B cell (primary cell): ENCODE measurements at places on chromosomes 3 and 15. TPM values are rescaled to one million over a fixed set of nuclear protein-coding genes. Genes with fewer than 3 reads are reported as not detected.

Gene LRRN1
- 1.6 and 2.5 TPM in 2 replicates for total RNA-seq

Gene P2RY12
- 0.73 and 0.79 TPM in 2 replicates for total RNA-seq

Gene TTLL3
- 84.5 and 84.6 TPM in 2 replicates for total RNA-seq

Gene A4GNT
- total RNA-seq, result not detected in 2 replicates

Gene CHDH
- total RNA-seq, result 0.27 and 0.37 TPM in 2 replicates

Gene GOLGA6D
- total RNA-seq, result not detected in 2 replicates

Gene KLHL40
- total RNA-seq, result not detected in 2 replicates

Gene CRTAP
- total RNA-seq, result 55.0 and 57.7 TPM in 2 replicates

GRCh38 chr3:109728861-109729494, 391.6 kb upstream of the DPPA4 start:
- no peak overlapping the region for H3K4me3 ChIP-seq
- H3K27me3 ChIP-seq, result no peaks in the 10 kb centered on the region
- DNase-seq, result no peak
- H3K36me3 ChIP-seq, result no peaks in the 10 kb centered on the region
- H3K4me1 ChIP-seq, result no peaks in the 10 kb centered on the region
- no peak overlapping the region for H3K27ac ChIP-seq

GRCh38 chr15:34318277-34319079, 19.1 kb downstream of the SLC12A6 start:
- H3K27ac ChIP-seq, result peak overlapping the region; percentile 41
- peak overlapping the region; percentile 78 for H3K4me3 ChIP-seq
- no peaks in the 10 kb centered on the region for H3K27me3 ChIP-seq
- H3K36me3 ChIP-seq, result no peaks in the 10 kb centered on the region
- peak; percentile 52 for DNase-seq

GRCh38 chr3:10758304-10759037, 57.6 kb upstream of the SLC6A11 start:
- peaks cover 6% of the 10 kb centered on the region for H3K27me3 ChIP-seq
- DNase-seq, result peak; percentile 63
- H3K4me1 ChIP-seq, result no peaks in the 10 kb centered on the region
- no peak overlapping the region for H3K4me3 ChIP-seq

DNA sequence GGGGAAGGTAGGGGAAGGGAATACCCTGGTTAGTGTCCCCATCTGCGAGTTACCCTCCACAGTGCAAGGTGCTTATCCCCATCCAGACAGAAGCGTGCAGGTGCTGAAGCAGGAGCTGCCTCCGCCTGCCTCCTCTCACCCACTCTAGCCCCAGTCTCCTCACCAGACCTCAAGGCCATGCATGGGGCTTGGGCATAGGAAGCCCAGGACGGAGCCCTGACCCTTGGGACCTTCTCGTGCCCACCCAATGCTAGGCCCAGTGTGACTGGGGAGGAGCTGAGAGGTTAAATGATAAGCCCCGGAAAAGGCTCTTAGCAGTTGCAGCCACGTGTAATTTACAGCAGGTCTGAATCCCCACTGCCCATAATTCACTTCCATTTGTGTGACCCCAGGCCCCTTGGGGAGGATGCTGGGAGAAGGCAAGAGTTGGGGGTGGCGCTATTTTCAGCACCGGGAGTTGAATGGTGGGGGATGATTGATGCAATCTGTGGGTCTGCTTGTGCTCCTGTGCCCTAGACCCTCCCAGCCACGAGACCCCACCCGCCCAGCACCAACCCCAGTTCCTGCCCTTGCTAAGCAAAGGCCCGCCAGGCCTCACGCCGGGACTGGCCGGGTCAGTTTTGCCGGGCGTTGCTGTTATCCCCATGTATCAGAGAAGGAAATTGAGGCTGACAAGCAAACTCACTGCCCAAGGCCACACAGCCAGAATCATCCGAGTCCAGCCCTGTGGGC, 14.5 kb upstream of the PLXND1 start:
- H3K36me3 ChIP-seq, result no peaks in the 10 kb centered on the region
- H3K4me3 ChIP-seq, result no peak overlapping the region
- no peak overlapping the region for H3K27ac ChIP-seq
- H3K4me1 ChIP-seq, result peaks cover 20% of the 10 kb centered on the region
- no peak for DNase-seq
- no peaks in the 10 kb centered on the region for H3K27me3 ChIP-seq

DNA sequence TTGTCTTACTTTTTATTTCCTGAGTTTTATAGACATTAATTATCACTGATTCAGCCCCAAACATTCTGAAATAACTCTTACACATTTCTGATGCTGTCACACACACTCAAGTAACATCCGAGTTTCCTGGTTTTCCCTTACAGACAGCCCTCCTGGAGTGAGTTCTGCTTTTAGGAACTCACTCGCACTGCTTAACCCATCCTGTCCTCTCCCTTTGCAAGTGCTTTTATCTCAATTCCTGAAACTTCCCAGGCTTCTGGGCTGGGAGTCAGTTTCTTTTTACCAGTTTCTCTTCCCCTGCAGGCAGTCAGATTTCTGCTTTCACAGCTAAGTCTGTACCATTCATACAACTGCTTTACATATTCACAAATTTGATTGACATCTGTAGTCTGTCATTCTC, 15.6 kb upstream of the SH3GL3 start:
- H3K27me3 ChIP-seq, result no peaks in the 10 kb centered on the region
- H3K36me3 ChIP-seq, result no peaks in the 10 kb centered on the region
- no peak overlapping the region for H3K4me3 ChIP-seq

- H3K27me3 ChIP-seq, result no peaks in the 10 kb centered on the region
- peaks cover 36% of the 10 kb centered on the region for H3K36me3 ChIP-seq
- H3K4me3 ChIP-seq, result peak overlapping the region; percentile 95
- H3K4me1 ChIP-seq, result peaks cover 21% of the 10 kb centered on the region
- no peak overlapping the region for H3K27ac ChIP-seq
- no peak for DNase-seq
These were observed 1.3 kb downstream of the SRP14 start for GRCh38 chr15:40037721-40038120.

DNA sequence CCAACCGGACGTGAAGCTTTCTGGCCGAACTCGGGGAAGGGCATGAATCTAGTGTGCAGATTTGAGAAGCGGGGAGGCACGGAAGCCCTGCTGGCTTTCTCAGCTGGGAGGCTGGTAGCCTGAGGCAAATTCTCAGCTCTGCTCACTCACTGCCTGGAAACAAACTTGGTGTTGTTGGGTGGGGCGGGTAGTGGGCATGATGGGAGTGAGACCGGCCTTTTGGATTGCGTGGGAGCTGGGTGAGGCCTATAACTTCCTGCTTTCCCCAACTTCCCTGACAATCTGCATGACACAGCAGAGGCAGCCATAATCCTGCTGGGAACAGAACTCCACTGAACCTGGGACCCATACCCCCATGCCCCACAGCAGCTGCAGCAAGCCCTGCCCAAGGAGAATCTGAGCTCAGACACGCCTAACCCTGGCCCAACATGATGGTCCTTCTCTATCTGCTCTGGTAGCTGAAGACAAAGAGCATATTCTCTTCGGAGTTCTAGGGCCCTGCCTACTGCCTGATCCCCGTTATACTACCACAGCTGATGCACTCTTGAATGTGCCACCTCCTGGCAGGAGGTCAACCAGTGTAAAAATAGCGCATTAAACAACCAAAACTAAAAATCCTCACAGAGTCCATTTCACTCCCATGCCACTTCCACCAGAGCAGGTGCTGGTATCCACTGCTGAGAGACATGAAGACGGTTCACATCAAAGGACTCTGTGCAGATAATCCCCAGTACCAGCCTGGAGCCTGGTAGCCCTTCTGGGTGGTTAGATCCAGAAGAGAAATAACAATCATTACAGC, 44.7 kb downstream of the CEP70 start:
- no peaks in the 10 kb centered on the region for H3K36me3 ChIP-seq
- H3K27me3 ChIP-seq, result no peaks in the 10 kb centered on the region
- no peaks in the 10 kb centered on the region for H3K4me1 ChIP-seq
- no peak overlapping the region for H3K27ac ChIP-seq
- no peak overlapping the region for H3K4me3 ChIP-seq

- DNase-seq, result no peak
- no peak overlapping the region for H3K4me3 ChIP-seq
- no peaks in the 10 kb centered on the region for H3K27me3 ChIP-seq
These were observed 281.2 kb upstream of the THBS1 start for GRCh38 chr15:39299486-39300267.

DNA sequence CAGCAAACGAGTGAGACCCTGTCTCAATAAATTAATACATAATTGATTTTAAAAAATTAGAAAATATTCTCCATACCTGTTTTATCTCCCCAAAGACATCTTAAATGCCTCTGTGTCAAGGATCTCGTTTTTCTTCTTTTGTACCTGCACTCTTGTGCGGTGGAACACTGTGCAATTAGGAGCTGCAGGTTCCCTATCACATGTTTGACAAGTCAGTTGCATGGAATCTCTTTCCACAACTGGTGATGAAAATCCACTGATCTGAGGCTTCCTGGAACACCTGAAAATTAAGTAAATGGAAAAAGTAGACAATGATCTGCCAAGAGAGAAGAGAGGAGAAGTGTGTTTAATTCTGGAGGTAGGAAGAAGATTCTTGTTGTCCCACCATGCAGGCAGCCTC, 3.0 kb upstream of the SNX22 start:
- H3K27ac ChIP-seq, result no peak overlapping the region
- H3K4me3 ChIP-seq, result no peak overlapping the region
- H3K36me3 ChIP-seq, result peaks cover 19% of the 10 kb centered on the region

DNA sequence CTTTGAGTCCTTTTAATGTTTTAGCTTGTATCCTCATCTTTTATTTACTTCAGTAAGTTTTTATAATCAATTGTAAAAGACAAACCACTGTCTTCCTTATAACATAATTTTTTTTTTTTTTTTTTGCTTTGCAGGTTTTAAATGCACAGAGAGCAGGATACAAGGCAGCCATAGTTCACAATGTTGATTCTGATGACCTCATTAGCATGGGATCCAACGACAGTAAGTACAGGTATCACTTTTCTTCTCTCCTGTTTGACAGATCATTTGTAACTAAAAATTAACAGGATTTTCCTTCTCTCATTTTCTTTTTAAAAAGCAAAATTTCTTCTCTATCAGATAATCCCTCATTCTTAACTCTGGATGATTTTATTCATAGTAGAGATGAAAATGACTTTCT, 75.4 kb downstream of the PFN2 start:
- no peaks in the 10 kb centered on the region for H3K4me1 ChIP-seq
- H3K36me3 ChIP-seq, result peaks cover 28% of the 10 kb centered on the region
- no peak overlapping the region for H3K27ac ChIP-seq
- H3K4me3 ChIP-seq, result no peak overlapping the region

- no peak for DNase-seq
- H3K4me3 ChIP-seq, result no peak overlapping the region
- H3K36me3 ChIP-seq, result no peaks in the 10 kb centered on the region
- no peak overlapping the region for H3K27ac ChIP-seq
- H3K27me3 ChIP-seq, result no peaks in the 10 kb centered on the region
These were observed 384.0 kb upstream of the TPM1 start for GRCh38 chr15:62658498-62658897.

GRCh38 chr3:32586356-32586755, 15.7 kb upstream of the DYNC1LI1 start:
- no peak overlapping the region for H3K27ac ChIP-seq
- no peaks in the 10 kb centered on the region for H3K4me1 ChIP-seq
- no peaks in the 10 kb centered on the region for H3K36me3 ChIP-seq
- H3K27me3 ChIP-seq, result no peaks in the 10 kb centered on the region
- H3K4me3 ChIP-seq, result no peak overlapping the region
- no peak for DNase-seq
